Adrenal gland (tissue), 19 donors: ENCODE measurements at places on chromosomes 5 and 9. TPM values are rescaled to one million over a fixed set of nuclear protein-coding genes. Genes with fewer than 3 reads are reported as not detected.
A peak's percentile ranks its signal among the peaks of the same experiment; 100 is the strongest.

DNA sequence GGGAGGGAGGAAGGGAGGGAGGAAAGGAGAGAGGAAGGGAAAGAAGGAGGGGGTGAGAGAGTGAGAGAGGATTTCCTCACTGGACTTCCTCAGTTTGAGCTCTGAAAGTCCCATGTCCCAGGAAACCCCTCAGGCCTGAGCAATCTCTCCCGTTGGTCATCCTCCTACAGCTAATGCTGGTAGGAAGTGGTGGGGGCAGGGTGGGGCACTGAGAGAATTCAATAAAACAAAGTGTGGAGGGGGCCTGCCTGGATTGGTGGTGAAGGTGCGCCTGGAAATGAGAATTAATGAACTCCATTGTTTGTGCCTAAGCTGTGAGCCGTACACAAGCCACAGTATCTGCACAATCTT is 195.0 kb downstream of the RGS3 start:
- no peak overlapping the region for H3K4me3 ChIP-seq
- peaks cover 16% of the 10 kb centered on the region for H3K4me1 ChIP-seq
- H3K27ac ChIP-seq = no peak overlapping the region
- no peak for DNase-seq
- no peaks in the 10 kb centered on the region for H3K36me3 ChIP-seq

- H3K4me1 ChIP-seq = no peaks in the 10 kb centered on the region
- no peak overlapping the region for H3K27ac ChIP-seq
These were observed 159.9 kb downstream of the MAN2A1 start for GRCh38 chr5:109849478-109850088.

DNA sequence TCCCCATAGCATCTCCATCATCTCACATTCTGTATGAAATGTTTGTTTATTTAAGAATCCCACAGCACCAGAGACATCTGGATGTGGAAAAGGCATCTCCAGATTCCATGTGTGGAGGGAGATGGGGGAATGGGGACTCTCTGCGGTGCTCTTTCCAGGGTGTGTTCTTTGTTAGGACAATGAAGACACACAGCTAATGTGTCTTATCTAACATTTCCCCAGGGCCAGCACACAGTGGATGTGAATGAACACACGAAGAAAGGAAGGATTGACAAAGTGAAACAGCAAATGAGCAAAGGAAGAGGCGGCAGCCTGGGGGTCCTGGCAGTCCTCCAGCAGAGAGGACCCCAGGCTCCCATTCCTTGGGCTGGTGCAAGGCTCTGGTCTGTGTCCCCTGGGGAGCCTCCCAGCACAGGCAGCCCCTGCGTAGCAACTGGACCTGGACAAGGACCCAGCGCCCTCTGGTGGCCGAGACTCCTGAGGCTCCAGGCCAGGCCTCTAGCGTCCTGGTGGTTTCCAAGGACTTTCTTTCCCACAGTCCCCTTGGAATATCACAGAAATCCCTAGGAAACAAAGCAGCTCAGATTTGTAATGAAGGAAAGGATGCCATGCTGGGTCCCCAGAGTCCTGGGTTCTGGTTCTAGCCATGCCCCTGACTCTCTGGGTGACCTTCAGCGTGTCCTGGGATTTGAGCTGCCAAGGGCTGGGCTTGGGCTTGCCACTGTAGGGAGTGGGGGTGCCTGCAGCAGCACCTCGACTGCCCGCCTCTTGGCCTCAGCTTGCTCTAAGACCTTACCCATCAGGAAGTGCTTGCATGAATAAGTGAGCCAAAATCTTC is 3.5 kb upstream of the PDLIM7 start:
- no peaks in the 10 kb centered on the region for H3K27me3 ChIP-seq
- DNase-seq = peak; percentile 94
- no peaks in the 10 kb centered on the region for H3K36me3 ChIP-seq
- H3K27ac ChIP-seq = no peak overlapping the region
- H3K4me3 ChIP-seq = no peak overlapping the region

DNA sequence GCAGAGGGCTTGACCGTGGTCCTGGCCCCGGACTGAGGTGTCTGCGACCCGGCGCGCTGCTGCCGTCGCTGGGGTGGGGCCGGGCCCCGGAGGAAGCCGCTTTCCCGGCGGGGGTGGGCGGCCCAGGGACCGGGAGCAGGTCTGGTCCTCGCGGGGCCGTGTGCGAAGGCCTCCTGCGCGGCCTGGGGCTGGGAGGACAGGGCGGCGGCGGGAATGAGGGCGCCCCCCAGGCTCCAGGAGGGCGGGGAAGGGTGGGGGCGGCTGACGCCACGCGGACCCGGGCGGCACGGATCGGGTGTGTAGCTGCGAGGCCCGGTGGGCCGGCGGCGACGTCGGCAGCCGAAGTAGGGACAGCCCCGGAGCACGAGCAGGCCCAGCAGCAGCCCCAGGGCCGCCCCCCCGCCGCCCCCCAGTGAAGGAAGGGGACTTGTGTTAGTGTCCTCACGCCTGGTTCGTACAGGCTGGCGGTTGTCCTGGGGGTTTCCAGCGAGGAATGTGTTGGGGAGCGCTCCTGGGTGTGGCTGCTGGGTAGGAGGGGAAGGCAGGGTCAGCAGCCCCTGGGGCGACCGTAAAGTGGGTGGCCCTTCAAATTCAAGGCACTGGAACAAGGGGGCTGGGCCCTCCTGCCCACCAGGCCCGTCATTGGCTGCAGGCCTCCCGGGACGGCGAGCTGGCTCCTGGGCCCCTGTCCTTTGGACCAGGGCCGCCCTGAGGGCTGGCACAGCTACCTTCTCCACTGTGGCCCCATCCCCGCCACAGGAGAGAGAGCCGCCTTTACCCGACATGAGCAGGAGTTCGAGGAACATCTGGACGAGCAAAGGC is 597 bp upstream of the TMEM250 start:
- H3K36me3 ChIP-seq = no peaks in the 10 kb centered on the region
- H3K4me1 ChIP-seq = peaks cover 22% of the 10 kb centered on the region
- H3K4me3 ChIP-seq = peak overlapping the region; percentile 97
- H3K27ac ChIP-seq = peak overlapping the region; percentile 39
- H3K27me3 ChIP-seq = no peaks in the 10 kb centered on the region

DNA sequence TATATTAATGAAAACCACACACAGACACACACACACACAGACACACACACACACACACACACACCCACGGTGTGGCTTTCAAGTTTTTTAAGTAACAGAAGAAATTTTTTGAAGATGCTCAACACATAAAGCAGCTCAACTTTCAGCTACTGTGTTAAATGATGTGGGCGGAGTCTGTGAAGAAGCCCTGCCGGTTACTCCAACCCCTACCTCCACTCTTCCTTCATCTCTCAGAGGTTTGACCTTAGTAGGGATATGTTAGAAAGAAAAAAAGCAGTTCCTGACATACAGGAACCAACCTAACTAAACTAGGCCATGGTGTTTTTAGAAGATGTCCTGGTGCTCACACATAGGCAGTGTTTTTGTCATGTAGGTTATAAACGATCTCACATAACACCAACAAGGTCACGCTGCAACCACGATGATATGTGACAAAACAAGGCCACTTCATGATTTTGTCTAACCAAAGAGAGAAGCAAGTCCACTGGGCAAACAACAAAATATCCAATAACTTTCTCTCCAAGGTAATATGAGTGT is 112.8 kb downstream of the EMB start:
- no peak overlapping the region for H3K4me3 ChIP-seq
- peaks cover 6% of the 10 kb centered on the region for H3K4me1 ChIP-seq
- H3K27me3 ChIP-seq = no peaks in the 10 kb centered on the region
- H3K36me3 ChIP-seq = no peaks in the 10 kb centered on the region
- peak; percentile 3 for DNase-seq

ST8SIA4 gene
- 0.94 TPM for polyA plus RNA-seq

FST gene
- polyA plus RNA-seq = 3.6 TPM

GRCh38 chr5:150945486-150945885 is 40.7 kb upstream of the ZNF300 start:
- no peaks in the 10 kb centered on the region for H3K36me3 ChIP-seq
- DNase-seq = no peak
- peaks cover 6% of the 10 kb centered on the region for H3K4me1 ChIP-seq

SOX30 gene
- polyA plus RNA-seq = 0.03 TPM

- no peaks in the 10 kb centered on the region for H3K4me1 ChIP-seq
- no peak overlapping the region for H3K4me3 ChIP-seq
- no peaks in the 10 kb centered on the region for H3K36me3 ChIP-seq
- no peaks in the 10 kb centered on the region for H3K27me3 ChIP-seq
- DNase-seq = no peak
- H3K27ac ChIP-seq = no peak overlapping the region
These were observed 53.8 kb downstream of the HRH2 start for GRCh38 chr5:175711472-175712312.

DNA sequence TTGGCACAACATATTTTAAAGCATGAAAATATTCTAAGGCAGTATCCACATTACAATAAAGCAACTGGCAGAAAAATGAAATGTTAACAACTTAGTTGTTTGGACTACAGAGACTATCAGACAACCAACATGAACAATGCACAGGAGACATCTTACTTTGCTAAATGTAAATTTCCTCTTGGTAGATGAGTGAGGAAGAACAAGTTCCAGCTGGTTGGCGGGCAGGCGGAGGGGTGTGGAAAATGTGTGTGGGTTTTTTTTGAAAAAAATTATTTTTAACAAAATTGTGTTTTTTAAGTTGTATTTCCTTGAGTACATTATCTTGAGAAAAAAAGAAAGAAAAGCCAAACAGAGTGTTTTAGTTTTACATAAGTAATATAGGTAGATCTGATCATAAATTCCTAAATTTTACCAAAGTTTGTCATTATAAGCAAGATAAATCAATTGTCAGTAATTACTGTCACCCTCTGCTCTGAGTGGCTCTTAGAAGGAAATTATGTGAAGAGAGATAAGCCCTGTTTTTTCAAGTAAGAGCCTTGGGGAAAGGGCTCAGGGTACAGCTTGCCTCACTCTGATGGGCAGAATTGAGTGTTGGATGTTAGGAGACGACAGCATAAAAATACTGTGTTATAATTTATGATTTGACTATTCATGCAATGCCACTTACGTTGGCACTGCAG is 42.5 kb downstream of the TMEM167A start:
- H3K27me3 ChIP-seq = no peaks in the 10 kb centered on the region
- H3K4me1 ChIP-seq = no peaks in the 10 kb centered on the region
- H3K27ac ChIP-seq = no peak overlapping the region
- H3K4me3 ChIP-seq = no peak overlapping the region
- H3K36me3 ChIP-seq = no peaks in the 10 kb centered on the region
- DNase-seq = no peak

DNA sequence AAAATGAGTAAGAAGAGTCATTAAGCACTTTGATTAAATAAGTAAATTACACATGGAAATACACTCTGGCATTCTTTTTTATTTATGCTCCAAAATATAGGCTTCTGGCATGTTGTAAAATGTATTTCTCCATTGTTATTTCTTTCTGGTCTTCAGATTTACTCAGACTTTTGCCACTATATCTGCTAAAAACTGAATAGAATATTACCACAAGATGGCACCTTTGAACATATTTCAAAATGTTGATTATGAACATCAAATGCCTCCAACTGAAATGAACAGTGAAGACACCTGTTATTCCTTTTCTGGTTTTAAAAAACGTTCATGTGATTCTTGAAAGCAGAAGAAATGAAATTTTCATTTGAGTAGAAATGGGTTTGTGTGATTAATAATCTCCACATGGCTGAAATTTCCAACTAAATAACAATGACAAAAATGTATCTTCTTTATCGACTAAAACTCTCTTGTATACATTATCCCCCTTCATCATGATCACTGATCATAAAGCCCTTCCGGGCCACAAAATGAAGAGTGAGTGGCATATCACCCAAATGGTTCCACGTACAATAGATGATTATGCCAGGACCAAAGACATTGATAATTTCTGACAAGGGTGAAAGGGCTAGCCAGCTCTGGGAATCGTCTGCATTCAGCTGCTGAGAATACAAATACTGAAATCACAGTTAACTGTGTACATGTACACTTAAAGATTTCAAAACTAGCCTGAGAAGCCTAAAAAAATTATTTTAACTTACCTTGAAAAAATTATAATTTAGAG is 23.8 kb downstream of the TYRP1 start:
- H3K27ac ChIP-seq = no peak overlapping the region
- H3K4me3 ChIP-seq = no peak overlapping the region

DNA sequence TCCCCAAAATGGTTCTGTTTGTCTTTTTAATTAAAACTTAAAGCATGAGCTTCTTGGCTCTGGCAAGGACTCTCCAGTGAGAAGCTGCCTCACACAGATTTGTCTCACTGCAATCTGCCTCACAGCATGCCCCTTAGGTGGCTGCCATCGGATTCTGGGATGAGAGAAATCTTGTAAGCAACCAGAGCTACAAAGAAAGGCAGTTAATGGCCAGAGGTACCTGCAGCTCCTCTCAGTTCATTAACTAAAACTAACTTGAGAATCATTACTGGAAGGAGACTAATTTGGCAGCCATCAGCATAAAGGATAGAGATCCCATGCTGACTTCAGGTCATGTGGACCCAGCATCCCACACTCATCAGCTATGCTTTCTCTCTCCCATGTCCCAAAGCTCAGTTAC is 220.6 kb upstream of the DMAC1 start:
- H3K27ac ChIP-seq = no peak overlapping the region
- no peaks in the 10 kb centered on the region for H3K4me1 ChIP-seq
- no peaks in the 10 kb centered on the region for H3K36me3 ChIP-seq

GRCh38 chr5:176740131-176740701 is 70.1 kb upstream of the UNC5A start:
- DNase-seq = no peak
- no peaks in the 10 kb centered on the region for H3K36me3 ChIP-seq
- no peaks in the 10 kb centered on the region for H3K4me1 ChIP-seq
- H3K27ac ChIP-seq = peak overlapping the region; percentile 44
- H3K27me3 ChIP-seq = peaks cover 27% of the 10 kb centered on the region

HTR1A gene
- not detected for polyA plus RNA-seq

DNA sequence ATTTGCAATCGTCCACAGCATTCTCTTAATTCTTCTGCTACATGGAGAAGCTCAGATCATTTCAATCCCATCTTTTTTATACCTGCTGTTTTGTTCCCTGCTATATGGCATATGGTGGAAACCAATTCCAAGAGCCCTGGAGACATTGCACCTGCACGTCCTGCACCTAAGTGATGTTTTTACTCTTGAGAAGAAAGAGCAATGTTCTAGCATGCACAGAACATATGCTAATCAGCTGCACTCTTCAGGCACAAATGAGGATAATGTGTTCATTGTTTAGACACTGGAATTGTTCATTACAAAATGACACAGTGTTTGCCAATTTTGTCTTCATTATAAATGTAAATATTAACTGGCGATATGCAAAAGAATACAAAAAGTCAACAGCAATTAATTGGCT is 935.8 kb downstream of the TLE4 start:
- no peaks in the 10 kb centered on the region for H3K36me3 ChIP-seq
- no peaks in the 10 kb centered on the region for H3K27me3 ChIP-seq
- H3K4me3 ChIP-seq = no peak overlapping the region
- no peak for DNase-seq
- H3K4me1 ChIP-seq = no peaks in the 10 kb centered on the region

CCNJL gene
- 3.3 TPM for polyA plus RNA-seq

GRCh38 chr5:147093138-147093537 is 141.7 kb upstream of the STK32A start:
- no peaks in the 10 kb centered on the region for H3K36me3 ChIP-seq
- H3K4me1 ChIP-seq = no peaks in the 10 kb centered on the region
- peak; percentile 53 for DNase-seq
- no peak overlapping the region for H3K4me3 ChIP-seq

TMEM232 gene
- 1.7 TPM for polyA plus RNA-seq

GRCh38 chr5:78816143-78816765 is 167.7 kb upstream of the LHFPL2 start:
- H3K27ac ChIP-seq = no peak overlapping the region
- no peaks in the 10 kb centered on the region for H3K27me3 ChIP-seq
- no peaks in the 10 kb centered on the region for H3K36me3 ChIP-seq
- no peak for DNase-seq
- H3K4me3 ChIP-seq = no peak overlapping the region
- H3K4me1 ChIP-seq = no peaks in the 10 kb centered on the region

RORB gene
- polyA plus RNA-seq = 1.7 TPM

GNA14 gene
- 1.9 TPM for polyA plus RNA-seq

GRCh38 chr5:125126050-125126449 is 379.6 kb upstream of the ZNF608 start:
- H3K27ac ChIP-seq = no peak overlapping the region
- H3K4me3 ChIP-seq = no peak overlapping the region
- DNase-seq = no peak
- no peaks in the 10 kb centered on the region for H3K4me1 ChIP-seq

PCDHGA7 gene
- polyA plus RNA-seq = 1.4 TPM

SLC34A1 gene
- not detected for polyA plus RNA-seq
